GM10248 (cell line): ENCODE measurements at places on chromosomes 16 and 17.

GRCh38 chr17:79039886-79040285, 15.9 kb downstream of the C1QTNF1 start:
- peak; percentile 21 for DNase-seq

DNA sequence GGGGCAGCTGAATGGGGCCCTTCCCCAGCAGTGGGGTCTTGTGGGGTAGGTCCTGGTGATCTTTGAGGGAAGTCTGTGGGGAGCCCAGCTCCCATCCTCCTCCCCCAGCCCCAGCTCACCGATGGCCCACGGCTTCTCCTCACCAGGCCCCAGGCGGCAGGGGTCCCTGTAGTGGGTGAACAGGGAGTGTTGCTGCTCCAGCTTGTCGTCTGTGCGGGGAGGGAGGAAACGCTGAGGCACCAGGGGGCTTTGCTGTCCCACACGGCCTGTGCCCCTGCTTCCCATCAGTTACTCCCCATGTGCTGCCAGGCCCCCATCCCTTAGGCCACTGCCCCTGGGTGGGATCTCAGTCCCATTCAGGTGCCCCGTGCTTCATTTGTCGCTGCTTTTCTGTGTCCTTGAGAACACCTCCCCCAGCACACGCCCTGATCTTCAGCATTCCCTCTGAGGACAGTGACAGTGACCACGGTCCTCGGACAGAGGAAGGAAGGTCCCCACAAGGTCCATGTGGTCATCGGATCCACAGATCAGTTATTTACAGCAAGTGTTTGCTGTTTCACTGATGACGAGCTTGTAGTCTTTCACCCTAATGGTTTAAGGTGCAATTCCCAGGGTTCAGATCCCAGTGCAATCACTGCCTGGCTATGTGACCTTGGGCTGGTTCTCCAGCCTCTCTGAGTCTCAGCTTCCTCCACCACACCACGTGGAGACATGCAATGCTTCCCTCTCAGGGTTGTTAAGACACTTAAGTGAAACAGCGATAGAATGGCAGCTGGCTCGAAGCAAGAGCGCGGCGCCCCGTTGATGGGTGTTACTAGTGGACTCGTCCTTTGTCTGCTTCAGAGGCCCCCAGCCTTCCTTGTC, 53.1 kb downstream of the PRMT7 start:
- no peak for DNase-seq

DNA sequence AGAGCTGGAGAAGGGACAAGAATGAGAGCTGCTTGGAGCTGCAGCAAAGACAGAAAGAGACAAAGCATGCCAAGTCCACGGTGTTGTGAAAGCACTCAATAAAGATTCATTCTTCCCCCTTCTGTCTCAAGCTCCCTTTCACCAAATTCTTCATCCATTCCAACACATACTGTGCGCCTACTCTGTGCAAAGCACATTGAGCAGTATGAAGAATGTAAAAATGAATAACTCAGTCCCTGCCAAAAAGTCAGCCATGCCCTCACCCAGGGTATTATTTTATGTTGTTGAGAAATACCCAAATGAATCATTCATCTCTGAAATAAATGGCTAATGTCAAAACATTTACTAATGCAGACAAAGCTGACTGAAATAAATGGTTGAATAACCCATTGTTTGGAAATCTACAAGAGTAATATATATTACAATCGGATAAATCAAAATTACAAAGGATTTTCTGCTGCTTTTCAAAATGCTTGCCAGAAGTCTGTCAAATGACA, 282.9 kb upstream of the IRX5 start:
- no peak for DNase-seq

DNA sequence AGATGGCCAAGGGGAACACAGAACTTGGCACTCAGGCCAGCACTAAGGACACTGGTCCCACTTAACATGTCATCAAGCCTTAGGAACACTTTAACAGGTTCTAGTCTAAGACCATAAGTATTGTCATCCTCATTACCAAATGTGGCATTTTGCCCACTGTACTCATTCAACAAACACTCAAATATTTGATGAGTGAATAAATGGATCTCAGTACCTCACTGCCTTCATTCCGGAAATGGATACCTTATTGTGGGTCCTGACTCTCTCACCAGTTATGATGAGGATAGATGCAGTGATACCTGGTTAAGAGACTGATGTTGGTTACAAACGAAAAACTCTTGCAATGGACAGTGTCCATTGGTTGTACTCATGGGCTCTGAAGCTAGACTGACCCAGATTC, 455.2 kb upstream of the DYNLRB2 start:
- no peak for DNase-seq

GRCh38 chr17:5877948-5878347, 192.2 kb upstream of the WSCD1 start:
- DNase-seq: no peak
